Stimulated activated CD4-positive, alpha-beta T cell treated with anti-CD3 and anti-CD28 coated beads, Interleukin-12 subunit alpha, Interleukin-12 subunit beta, amount 100 ng/mL, for 4 hours (primary cell): ENCODE measurements at places on chromosomes 5 and 9.

GRCh38 chr5:149215478-149216090 lies 56.1 kb upstream of the AFAP1L1 start:
- no peak for DNase-seq

GRCh38 chr5:134124289-134125038 lies 10.0 kb downstream of the TCF7 start:
- no peak for DNase-seq

DNA sequence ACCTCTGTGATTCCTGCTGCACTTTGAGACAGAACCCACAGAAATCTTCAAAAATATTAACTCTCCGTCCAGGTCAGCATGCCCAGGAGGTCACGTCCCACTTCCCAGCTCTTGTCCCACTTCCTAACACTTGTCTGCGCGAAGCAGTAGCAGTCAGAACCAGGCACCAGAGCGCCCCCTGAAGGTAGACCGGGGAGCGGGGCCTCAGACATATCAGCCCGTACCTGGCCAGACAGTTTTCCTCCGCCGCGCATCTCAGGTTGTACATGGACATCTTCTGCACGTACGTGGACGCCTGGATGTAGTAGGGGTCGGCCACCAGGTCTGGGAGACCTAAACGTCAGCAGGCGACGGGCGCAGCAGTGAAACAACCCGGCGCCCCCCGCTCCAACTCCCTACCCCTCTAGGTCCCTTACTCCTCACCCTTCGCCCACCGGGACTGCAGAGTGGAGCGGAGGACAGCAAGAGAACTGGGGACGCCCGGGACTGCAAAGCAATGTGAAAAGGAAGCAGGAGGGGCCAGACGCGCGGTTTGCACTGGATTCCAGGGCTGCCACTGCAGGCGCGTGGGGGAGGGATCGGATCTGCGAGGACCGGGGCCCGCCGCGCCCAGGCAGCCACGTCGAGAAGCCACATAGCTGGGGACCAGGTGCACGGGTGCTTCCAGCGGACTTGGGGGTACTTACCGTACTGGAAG lies 1.2 kb downstream of the LOX start:
- DNase-seq, result peak; percentile 29

- no peak for DNase-seq
Measured at GRCh38 chr9:79579624-79580023, 7.9 kb downstream of the TLE4 start.

GRCh38 chr9:109409773-109410397 lies 88.2 kb downstream of the PTPN3 start:
- DNase-seq, result no peak

- DNase-seq, result no peak
Measured at GRCh38 chr9:112322701-112323377, 10.6 kb downstream of the PTBP3 start.
